ENCODE measurements at places on chromosomes 12 and 14.

DNA sequence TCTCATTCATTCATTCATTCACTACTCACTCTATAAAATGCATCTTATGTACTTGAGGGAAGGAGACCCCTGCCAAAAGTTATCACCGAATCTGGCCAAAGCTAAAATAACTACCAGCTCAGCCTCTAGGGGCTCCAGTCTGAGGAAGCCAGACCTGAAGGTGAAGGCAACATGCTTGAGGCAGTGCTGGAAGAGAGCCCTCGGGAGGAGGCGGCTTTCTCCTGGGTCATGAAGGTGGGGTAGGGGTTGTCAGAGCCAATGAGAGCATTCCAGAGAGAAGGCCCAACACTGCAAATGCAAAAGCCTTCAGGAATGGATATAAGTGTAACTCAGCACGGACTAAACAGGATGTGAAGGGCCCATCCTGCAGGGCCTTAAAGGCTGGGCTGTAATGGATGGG, 62.4 kb downstream of the GSC start:
- no peak for DNase-seq

DNA sequence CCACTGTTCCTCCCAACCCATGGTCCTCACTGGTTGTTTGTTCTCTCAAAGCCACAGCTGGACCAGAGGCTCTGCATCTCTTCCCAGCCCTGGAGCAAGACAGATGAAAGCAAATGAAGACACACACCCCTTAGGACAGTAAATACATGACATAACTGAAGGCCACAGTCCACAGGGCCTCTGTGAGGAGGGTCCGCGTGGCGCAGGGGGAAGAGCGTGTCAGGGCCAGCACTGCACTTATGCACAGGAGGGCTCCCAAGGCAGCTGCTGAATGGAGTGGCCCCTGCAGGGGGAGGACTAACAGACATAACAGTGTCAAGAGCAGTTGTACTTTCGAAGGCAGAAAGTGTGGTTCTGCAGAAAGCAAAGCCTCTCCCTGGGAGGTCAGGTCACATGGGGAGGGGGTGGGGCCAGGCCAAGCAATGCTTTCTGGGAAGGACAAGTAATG, 79.9 kb downstream of the CHGA start:
- no peak for DNase-seq

GRCh38 chr12:51895378-51896135, 7.7 kb downstream of the ANKRD33 start:
- DNase-seq = no peak

GRCh38 chr12:125453751-125454150, 388.5 kb downstream of the AACS start:
- no peak for DNase-seq

GRCh38 chr12:44628180-44628579, 247.9 kb downstream of the NELL2 start:
- DNase-seq = no peak

DNA sequence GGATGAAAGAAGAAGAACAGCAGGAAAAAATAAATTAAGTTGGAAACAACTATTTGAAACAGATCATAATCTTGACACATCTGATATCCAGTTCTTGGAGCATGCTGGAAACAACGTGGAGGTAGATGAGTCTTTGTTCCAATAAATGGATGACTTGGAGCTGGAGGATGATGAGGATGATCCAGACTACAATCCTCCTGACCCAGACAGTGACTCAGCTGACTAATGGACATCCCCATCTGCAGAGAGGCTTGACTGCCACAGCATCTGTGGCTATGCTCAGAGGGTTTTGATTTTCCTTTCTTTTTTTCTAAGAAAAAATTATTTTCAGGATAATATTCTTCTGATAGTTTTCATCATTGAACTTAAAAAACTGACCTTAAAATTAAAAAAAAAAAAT, 6.2 kb upstream of the ZDHHC17 start:
- DNase-seq = peak; percentile 22

GRCh38 chr14:76918782-76919394, 92.7 kb downstream of the LRRC74A start:
- DNase-seq = peak; percentile 96

GRCh38 chr12:69059465-69060457, 126.8 kb upstream of the CPM start:
- DNase-seq = peak; percentile 94

DNA sequence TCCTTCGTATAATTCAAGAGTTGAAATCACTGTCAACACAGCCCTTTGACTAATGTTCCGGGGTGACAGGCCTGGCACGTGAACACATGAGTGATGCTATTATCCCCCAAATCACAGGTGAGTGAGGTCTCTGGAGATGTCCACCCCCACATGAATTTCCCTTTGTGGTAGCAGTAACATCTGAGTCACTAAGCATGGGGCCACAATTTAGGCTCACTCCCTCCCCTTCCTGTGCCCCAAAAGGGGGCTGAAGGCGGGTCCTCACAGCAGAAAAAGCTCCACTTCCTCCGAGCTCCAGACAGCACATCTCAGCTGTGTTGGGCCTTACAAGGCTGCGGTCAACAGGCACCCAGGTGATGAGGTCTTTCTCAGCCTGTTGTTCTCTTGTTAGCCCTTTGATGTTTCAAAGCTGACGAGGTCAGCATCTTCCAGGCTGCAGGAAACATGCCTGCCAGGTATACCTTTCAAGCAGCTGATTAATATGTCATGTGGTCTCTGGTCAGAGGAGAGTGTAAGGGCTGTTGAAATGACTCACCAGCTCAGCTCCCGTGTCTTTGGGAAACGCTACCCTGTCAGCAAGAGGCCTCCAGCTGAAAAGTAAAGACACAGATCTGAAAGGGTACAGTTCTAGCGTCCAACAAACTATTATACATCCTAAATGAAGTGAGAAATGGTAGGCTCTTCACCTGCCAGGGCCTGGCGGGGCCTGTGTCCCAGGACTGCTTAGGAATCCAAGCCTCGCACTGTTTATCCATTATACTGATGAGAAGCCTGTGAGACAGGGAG, 107.3 kb downstream of the ZFP36L1 start:
- peak; percentile 99 for DNase-seq

DNA sequence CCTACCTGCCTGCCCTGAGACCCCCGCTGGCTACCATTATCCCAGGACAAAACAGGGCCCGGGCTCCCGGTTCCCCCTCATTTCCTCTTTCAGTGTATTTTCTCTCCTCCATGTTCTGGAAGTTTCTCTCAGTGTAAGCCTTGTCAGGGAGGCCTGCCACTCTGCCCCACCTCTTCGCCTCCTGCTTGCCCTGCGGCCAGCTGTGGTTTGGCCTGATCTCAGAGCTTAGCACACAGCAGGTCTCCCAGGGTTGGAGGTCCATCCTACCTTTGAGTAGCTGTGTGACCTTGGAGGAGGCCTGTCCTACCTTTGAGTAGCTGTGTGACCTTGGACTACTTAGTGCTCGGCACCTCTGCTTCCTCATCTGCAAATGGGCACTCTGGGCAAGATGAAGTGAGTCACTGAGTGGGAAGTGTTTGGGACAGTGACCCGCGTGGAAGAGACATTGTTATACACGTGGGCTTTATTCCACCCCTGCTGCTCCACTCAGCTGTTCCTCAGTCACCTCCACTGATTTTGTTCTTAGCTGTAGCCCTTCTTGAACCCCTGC, 212.7 kb downstream of the ZFP36L1 start:
- DNase-seq = no peak

DNA sequence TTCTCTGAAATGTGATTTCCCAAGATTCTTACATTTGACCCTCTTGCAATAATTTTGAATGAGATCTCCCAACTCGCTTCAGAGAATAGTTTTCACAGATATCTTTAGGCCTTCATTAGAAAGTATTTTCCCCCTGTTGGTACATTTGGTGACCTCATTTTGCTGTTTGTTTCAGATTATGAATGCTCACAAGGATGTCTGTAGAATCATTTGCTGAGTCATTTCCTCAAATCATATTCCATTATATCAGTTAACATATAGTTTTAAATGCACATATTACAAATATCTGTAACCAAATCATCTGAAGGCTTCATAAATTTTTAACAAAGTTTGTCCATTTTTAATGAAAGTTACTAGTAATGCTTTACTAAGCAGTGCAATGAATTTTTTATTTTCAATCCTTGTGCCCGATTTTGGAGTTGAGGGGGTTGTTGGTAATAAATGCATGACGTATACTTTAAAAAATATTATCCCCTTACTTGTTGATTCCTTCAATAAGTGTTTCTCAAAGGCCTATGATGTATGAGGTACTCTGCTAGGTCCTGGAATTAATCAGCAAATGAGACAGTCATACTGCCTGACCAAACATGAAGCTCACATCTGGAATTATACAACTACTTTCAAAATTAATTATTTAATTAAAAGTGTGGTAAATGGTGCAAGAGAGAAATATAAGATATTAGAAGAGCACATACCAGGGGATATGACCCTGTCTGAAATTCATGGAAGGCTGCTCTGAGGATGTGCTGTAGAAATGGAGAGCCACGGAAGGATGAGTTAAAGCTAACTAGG, 126.9 kb upstream of the RAP1B start:
- peak; percentile 36 for DNase-seq

DNA sequence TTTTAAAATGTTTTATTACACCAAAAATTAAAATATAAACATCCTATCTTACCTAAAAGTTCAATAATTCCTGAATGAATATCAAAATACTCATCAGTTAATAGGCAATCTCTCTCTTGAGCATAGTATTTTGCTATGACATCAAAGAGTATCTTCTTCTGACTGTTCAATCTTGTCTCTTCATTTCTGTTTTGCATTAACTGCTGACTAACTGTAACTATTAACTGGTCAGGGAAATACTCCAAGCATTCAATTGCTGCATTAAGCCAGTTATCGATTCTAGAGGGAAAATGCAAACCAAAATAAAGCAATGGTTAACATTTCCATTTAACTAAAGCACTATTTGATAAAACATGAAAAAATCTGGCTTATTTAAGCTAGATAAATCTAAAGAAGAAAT, 13.4 kb downstream of the DEPDC4 start:
- DNase-seq = no peak

DNA sequence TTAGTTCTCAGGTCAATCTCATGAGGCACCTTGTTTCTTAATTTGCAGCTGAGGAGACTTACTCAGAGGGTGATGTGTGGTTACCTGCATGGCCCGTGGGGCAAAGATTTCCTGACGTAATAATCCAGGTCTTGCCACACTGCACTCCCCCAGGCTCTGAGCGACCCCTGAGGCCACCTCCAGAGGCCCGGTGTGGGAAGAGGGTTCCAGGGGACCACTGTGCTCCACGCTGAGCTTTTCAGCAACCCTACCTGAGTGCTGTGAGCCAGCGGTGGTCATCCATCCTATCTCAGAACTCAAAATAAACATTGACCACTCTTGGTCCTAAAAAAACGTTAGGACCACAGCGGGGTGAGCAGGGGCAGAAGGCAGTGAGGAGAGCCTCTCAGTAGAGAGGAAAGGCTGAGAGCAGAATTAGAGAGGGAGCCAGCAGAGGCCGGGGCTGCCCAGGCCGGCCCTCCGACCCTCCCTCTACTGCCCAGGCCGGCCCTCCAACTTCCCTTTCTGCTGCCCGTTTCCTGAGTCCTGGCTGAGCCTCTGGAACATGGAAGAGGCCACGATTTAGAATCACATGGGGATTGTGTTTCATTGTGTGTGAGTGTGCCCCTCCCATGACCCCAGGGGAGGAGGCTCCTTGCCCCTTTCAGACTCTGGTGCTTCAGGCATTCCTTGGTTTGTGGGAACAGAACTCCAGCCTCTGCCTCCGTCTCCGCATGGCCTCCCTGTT, 188.2 kb upstream of the DIO3 start:
- DNase-seq = no peak

DNA sequence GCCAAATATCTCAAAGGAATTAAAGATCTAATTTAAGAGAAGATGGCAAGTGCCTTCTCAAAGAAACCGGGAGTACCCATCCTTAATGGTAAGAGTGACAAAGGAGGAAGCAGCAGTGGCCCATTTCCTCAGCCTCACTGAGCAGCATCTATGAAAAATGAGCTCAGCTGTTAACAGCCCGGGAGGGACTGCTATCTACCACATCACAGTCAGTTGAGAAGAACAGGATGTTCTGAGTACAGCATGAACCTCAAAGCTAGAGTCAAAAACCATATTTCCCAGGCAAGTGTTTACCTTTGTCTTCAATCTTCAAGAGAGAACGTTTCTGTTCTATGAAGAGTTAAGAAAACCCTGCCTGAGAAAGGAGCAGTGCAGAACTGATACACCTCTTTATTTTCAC, 115.0 kb downstream of the BTG1 start:
- DNase-seq = peak; percentile 43

DNA sequence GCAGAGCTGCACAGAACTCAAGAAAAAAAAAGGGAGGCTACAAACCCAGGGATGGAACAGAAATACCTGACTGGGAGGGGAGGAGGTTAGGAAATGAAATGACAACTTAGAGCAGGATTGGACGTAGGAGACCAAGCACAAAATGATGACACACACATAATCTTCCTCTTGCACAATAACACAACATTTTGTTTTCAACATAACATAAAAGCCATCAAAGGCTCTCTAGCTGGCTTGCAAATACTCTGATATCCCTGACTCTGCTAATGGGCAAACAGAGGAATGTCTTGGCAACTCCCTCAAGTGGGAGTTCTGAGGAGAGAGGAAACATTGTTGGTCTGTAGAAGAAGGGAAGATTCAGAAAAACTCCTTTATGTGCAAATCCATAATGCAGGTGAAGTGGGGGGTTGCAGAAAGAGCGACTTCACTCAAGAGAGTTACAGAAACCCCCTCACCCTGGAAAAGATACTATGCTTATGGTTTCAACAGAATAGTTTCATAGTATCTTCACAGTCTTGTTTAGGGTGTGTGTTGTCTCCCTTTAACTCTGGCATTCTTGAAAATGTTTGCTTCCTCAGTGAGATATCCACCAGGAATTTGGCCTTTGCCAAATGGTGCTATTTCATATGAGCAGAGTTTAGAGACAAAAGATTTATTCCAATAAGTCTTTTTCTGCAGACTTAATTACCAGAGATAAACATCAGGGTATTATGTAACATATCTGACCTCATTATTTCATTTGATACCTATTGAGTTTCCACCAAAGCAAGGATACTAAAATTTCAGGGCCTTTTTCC, 43.8 kb upstream of the LTBP2 start:
- DNase-seq = peak; percentile 76

- DNase-seq = no peak
Measured at GRCh38 chr12:6426882-6427671, 17.7 kb upstream of the CD27 start.

DNA sequence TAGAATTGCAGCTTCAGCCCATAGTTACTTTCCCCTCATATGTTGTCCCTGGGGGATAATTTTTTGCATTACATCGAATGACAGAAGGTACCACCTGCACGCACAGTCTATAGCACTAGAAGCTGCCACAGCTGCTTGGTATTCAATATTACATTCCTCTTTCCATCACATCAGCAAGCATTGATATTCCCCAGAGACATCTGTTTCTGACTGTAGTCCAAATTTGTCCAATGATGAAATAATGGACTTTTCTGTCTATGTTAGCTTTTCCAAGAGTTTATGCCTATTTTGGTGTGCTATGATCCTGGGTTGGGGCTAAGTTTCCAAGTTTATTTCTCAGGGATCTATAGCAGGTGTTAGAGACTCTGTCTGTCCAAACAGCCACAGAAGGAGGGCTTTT, 335.4 kb downstream of the LRIG3 start:
- no peak for DNase-seq

DNA sequence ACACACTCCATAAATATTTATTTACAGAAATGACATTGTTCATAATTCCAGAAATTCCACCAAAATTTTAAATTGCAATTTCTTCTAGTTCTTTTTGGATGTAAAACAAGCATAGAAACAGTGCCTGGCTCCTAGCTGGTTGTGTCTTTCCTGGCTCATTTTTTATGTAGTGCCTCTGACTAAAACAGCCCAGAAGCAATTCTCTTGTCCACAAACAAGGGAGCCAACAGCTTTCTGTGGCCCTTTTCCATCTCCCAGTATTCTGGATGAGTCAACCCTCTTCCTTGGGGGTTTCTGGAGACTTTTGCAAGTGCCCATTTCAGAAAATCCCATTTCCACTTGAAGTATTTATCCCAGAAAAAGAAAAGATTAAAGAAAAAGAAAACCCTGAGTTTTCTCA, 141.4 kb downstream of the PHLDA1 start:
- no peak for DNase-seq

Data from mammary epithelial cell (primary cell).